ENCODE measurements at places on chromosomes 4 and X.

DNA sequence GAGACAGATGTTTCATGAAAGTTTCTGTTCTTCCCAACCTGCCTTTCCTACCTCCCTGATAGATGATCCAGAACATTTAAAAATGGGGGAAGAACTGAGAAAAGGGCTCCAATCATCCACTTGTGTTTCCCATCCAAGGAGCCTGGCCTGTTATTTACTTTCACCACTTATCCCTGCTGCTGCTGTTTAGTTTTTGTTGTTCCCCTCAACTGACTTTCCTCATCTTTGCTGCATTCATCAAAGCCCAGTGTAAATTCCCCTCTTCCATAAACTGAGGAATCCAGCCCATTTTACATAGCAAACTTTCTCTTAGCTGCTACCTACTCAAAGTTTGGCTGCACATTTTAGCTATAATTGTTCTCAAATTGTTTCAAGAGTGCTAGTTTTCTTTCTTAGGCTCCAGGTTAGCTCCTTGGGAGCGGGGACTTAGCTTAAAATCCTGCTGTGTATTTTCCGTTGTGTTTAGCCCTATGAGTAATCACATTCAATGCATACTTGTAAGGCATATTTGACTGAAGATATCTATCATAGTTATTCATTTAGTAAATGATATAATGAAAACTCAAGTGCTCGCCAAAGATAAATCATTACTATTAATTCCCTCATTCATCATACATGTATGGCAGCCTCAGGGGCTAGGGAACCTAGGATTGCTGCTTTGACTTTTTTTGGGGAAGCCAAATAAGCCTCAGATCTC, 1.4 kb upstream of the PTPN13 start:
- no peak for DNase-seq

GRCh38 chr4:177441803-177442622, at the start of gene AGA:
AGA (minus strand) TSS chr4:177442437; CDS start chr4:177442375, 62 bp downstream.
- peak; percentile 89 for DNase-seq

DNA sequence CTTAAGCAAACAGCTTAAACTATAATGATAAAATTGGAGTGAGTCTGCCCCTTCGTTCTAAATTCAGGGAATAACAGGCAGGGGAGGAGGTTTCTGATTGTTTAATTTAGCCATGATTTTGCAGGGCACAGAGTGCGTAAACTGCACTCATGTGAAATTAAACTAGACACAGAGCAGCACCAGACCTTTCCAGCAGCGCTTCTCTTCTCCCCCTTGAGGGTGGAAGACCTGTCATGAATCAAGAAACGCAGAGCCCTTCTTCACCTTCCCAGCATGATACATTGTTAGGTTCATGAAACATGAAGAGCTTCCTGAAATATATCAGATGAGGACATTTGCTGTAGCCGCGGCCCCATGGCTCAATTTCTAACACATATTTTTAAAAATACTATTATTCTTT, 63.1 kb downstream of the FAM114A1 start:
- DNase-seq: peak; percentile 60

DNA sequence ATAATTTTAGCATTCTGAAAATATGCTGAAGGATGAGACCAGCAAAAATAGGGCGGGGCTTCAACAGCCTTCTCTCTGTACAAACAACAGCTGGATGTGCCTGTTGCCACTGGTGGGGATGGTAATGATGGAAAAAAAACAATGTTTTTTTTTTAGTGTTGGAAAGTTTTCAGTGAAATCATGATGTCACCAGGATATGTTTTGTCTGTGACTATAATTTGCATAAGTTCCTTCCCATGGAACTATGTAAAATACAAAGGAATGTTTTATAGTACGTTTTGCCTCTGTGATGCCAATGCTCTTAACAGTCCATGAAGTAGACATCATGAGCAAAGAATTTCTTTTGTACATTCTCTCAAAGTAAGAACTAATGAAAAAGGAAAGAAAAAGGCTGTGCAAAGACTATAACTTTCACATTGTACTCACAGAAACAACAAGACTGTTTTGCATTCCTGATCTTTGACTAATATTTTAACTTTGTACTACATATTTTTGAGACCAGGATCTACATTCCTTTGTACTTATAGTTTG, 589.7 kb downstream of the SPRY1 start:
- no peak for DNase-seq

DNA sequence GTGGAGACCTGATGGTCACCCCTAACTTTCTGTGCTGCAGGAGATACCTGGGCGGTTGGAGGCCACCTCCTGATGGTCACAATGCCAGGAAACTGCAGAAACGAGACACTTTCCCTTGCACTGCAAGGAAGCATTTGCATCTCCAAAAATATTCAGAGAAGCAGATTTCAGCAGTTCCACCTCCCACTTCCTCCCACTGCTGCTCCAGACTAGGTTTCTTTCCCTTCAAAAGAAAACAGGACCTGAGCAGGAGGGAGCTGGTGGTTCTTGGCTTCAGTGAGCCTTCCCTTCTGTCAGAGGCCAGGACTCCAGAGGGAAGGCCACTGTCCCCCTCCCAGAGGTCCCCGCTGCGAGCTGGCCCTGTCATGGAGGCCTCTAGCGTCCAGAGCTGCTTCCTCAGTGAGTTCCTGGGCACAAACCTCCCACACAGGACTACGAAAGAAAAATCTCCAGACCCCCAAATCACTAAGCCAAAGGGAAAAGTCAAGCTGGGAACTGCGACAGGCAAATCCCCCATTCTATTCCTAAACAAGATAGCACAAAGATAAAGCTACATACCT, 35.9 kb downstream of the GPM6B start:
- no peak for DNase-seq

DNA sequence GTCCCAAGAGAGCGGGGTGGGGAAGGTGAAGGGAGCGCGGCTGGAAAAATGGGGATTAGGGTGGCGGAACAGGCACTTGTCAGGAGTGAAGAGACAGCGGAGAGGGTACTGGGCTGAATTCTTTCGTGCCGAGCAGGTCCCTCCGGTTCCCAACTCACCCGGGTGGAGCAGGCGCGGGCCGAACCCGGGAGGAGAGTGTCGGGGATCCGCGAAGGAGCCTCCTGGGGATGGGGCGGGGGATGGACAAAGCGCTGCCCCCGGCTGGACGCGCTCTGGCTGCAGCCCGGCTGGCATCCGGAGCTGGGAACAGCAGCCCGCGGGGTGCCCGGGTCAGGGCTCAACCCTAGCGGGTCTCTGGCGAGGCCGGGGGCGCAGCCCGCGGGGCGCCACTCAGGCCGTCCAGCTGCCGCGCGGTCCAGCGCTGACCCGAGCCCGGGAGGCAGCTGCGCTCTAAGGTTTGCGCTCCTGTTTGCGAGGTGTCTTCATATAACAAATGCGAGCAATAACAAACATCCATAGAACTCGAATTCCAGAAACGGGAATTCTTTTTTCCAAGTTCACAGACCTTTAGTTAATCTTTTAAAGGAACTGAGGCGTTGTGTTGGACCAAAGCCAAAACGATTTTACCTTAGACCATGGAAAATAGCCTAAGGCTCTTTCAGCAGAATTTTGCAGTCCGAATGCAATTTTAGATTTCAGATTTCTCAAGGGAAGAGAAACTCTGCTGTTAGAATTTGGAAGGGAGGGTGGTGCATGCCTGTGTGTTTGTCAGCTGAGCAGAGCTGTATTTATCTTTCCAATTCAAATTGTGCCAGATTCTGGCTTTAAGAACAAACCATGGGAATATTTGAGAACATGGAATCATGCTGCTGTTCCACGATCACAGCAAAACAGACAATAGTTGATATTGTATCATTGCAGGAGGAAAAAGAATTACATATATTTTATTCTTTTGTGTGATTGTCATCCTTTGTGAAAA, 744 bp downstream of the NPY5R start:
- DNase-seq: no peak

GRCh38 chrX:109299091-109299490, 182.8 kb downstream of the GUCY2F start:
- no peak for DNase-seq
